ENCODE measurements at places on chromosomes 11 and 22.

DNA sequence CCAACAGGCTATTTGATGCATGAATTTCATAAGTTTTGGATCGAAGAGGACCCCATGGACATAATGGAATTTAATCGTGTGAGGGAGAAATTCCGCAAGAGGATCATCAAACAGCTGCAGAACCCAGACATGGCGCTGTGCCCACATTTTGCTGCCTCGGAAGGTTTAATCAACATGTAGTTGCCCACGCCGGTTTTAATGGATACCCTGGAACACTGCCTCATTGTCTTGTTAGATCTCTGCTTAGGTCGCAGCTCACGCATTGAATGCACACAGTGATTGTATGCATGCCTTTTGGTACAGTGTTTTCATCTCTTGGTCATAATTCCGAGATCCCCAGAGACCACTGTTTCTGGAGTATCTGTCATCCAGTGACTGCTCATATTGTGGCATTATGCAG is 46.8 kb downstream of the SLN start:
- no peak for DNase-seq

DNA sequence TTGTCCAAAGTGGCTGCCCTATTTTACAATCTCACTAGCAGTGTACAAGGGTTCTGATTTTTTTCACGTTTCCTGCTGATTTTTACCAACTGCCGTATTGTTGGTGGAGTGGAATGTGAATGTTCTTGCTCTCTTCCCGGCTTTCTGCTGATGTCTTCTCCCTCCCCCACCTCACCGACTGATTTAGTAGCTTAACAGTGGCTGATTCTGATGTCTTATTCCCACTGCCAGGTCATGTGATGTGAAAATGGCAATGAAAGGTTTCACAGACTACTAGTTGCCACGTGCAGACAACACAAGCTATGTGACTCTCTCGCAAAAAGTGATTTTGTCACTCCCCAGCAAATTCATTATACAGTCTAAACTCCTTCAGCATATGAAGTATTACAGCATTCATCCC is 17.3 kb upstream of the NEU3 start:
- DNase-seq, result no peak

DNA sequence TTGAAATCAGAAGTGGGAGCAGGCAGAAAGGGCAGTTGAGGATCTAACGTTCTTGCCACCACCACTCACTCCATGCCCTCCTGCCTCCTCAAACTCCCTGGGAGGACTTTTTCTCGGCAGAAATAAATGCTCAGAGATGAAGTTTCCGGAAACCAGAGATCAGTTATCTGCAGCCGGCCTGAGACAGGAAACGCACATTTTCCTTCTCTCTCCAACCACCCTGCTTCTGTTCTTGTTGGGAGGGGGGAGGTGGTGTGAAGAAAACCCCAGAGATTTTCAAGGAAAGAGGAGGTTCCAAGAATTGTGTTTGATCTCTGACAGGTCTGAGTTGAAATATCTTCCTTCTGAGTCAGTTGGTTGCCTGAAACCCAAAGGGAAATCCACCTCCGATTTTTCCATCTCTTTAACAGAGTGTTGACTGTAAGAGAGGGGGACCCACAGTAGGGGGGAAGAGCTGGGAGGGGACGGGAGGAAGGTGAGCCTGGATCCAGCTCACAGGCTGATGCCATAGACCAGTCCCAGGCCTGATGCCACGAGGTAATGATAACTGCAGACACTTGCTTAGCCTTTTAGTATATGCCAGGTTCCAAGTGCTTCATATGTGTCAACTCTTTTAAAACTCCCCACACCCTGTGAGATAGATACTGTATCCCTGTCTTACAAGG is 100.8 kb downstream of the TRAF6 start:
- DNase-seq, result no peak

- no peak for DNase-seq
These were observed 38.7 kb upstream of the E2F8 start for GRCh38 chr11:19279451-19279850.

- no peak for DNase-seq
These were observed 3.8 kb upstream of the FADS3 start for GRCh38 chr11:61895046-61895717.

- DNase-seq, result peak; percentile 28
These were observed 17.3 kb downstream of the TRAF6 start for GRCh38 chr11:36492724-36493304.

- no peak for DNase-seq
These were observed 580 bp downstream of the ILK start for GRCh38 chr11:6604081-6604626.

GRCh38 chr11:31824332-31824878 is 13.3 kb upstream of the PAX6 start:
- DNase-seq, result no peak

DNA sequence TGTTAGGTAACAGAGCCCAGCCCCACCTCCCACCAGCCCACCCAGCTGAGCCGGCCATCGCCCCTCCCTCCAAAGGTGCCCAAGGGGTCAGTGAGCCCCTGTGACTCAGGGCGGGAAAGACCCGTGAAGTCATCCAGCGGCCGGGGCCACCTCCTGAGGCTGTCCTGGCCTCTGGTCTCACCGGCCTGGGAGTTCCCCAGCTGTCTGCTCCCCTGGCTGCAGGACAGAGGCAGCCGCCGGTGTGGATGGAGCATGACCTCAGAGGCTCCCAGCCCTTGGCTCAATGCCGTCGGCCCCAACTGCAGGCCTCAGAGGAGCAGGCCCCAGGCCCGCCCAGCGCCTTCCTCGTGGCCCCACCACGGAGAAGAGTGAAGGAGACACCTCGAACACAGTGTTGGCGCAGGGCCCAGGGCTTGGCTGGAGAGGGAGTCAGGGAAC is 28.7 kb downstream of the RPL3 start:
- DNase-seq, result no peak

DNA sequence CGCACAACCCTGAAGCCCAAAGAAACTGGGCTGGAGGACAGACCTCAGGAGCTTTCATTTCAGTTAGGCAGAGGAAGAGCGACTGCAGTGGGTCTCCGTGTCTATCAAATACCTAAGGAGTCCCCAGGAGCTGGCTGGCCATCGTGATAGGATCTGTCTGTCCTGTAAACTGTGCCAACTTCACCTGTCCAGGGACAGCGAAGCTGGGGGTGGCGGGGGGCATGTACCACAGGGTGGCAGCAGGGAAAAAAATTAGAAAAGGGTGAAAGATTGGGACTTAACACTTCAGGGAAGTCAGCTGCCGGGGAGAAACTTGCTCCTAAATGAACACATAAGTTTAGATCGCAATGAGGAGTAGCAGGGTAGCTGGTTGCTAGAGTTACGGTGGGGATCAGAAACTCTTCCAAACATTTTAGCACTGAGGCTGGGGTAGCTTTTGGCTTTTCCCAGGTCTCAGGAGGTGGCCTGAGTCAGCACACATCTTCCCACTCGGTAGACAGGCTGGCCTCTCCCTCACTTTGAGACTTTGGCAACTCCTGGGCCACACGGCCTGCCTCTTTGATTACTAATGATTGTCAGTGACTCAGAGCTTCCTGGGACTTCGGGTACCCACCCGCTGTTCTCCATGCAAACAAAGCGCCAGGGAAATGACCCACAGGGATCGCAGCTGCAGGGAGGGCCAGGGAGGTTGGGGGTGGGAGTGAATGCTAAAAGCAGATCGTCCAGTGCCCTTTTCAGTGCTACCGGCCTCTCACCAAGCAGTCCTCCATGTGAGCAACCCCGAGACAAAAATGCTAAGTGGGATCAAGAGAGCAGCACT is 2.9 kb upstream of the MTFP1 start:
- DNase-seq, result peak; percentile 56

DNA sequence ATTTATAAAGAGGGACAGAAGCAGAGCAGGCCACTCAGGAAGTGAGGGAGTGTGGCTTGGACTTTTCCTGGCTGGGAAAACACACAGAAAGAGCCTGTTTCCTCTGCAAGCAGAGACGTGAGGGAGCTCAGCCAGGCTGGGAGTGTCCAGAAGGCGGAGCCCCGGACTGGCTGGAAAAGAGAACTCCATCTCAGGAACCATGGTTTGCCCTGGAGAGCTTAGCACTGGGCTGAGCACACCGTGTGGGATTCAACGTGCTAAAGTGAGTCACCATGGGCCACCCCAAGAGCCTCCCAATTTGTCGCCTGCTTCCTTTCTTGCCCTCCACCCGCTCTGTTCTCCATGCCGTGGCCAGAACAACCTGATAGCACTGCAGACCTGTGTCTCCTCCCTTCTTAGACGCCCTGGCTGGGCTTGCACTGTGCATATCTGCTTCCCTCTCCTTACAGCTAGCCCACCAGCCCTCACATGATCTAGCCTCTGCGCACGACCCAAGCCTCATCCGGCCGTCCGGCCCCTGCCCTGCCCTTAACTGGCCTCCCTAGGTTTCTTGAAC is 51.8 kb downstream of the GALNT18 start:
- no peak for DNase-seq

DNA sequence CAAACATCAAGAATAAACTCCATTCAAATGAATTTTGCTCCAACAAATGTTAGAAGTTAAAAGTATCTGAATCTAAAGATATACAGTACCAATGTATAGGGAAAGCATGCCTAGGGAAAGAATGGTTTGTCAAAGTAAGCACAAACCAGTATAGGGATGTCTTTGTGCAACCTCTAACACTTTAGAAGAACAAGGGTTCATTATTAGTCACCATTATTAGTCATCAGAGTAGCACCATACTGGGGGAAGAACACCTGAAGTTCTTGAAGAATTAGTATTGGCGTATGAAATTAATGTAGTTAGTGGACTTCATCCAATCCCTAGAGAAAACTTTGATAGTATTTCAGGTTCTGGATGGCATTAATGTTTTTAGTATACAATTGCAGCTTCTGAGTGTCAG is 943.7 kb downstream of the METTL15 start:
- DNase-seq, result no peak

GRCh38 chr11:35545391-35546003 is 20.1 kb upstream of the PAMR1 start:
- no peak for DNase-seq

DNA sequence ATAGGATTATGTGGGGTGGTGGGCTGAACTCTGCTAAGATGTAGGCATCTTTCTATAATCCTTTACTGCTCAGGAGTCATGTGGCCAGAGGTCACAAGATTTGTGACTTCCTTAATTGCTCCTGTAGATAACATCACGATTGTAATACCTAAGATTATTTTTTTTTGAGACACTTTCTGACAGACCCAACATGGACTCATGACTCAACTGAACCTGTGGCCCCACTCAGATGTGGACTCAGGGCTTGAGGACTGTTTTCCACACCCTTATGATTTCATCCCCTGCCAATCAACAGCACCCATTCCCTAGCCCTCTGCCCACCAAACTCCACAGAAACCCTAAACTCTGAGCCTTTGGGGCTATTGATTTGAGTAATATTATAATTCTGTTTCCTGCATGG is 35.6 kb upstream of the MMP7 start:
- DNase-seq, result no peak

- DNase-seq, result no peak
These were observed 63.3 kb downstream of the KCNQ1 start for GRCh38 chr11:2507945-2508749.

- no peak for DNase-seq
These were observed 301.0 kb downstream of the MIAT start for GRCh38 chr22:26958378-26958777.

GRCh38 chr11:42013656-42014201 is 554.3 kb upstream of the LRRC4C start:
- no peak for DNase-seq

- DNase-seq, result no peak
These were observed 208.9 kb downstream of the OPCML start for GRCh38 chr11:133323354-133323753.

DNA sequence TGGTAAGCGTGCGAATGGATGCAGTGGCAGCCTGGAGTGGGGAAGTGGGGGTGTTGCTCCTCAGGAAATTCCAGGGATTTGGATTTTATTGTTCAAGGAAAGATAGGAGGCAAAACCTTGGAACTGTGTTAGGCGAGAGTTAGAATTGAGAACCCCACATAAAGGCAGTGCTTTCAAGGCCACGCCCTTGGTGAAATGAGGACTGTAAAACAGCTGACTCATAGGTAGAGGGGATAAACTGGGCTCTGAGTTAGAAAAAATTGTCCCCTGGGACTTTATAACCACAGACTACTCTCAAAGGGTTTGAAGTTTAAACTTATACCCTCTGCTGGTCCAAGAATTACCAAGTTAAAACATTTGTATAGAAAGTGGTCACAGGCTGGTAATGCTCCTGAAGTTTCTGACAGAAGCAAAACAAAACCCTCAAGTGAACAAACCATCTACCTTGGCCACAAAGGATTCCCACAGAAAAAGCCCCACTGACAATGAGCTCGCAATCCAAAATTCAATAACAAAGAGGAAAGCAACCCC is 250.3 kb upstream of the TBCEL start:
- DNase-seq, result no peak

DNA sequence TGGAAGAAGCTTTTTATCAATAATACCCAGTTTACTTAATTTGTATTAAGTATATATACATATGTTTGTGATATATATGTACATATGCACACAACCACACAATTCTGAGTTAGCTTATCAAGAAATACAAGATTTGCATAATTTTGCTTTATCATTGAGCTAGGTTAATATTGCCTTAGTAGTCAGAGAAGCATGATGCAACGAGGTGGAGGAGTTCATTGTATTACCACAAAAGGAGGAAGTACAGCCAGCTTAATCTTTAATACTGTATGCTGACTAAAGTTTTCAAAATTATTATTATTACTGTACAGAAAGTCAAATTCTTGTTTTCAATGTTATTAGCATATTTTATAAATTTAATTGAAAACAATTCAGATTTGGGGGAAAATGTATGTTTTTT is 278.4 kb upstream of the PDGFD start:
- DNase-seq, result no peak

DNA sequence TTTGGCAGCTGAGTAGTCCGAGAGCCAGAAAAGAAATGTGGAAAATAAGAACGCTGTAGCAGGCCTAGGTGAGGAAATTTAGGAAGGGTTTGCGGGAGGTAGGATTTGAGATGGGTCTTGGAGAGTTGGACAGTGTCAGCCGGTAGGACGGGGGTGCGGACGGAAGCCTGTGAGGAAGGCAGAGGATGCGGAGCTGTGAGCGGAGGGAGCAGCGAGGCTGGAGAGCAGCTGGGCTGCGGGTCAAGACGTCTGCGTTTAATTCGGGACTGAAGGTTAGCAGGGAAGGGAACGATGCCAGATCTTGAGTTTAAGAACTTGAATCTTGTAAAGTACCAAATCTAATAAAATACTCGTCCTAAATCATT is 669 bp upstream of the TIGD3 start:
- no peak for DNase-seq

- no peak for DNase-seq
These were observed 11.1 kb downstream of the SIPA1 start for GRCh38 chr11:65648997-65649493.

Data from NCI-H446 treated with DMSO at 0.1 percent for 48 hours (cell line).